Activated T-helper 2 cell treated with anti-CD3 and anti-CD28 coated beads, Interferon-gamma antibody, Interleukin-2, Interleukin-4, amounts not matched to agents 10 μg/mL and 5 μg/mL and 100 μg/mL, durations not matched to agents 14 hours and 24 hours and 36 hours (primary cell): ENCODE measurements at places on chromosomes 12 and 14. TPM values are rescaled to one million over a fixed set of nuclear protein-coding genes. Genes with fewer than 3 reads are reported as not detected.

Gene NOXRED1
- total RNA-seq, result 0.23 and 0.25 TPM in 2 replicates

- peak; percentile 19 for DNase-seq
These were observed 8.1 kb upstream of the PPP1R1A start for GRCh38 chr12:54596526-54596946.

- no peak for DNase-seq
These were observed 318.1 kb downstream of the SSPN start for GRCh38 chr12:26513363-26514043.

Gene TC2N
- 16.1 and 19.9 TPM in 2 replicates for total RNA-seq

Gene SRGAP1
- total RNA-seq, result 0.07 TPM in 2 replicates

- DNase-seq, result no peak
These were observed 14.7 kb downstream of the GALNT9 start for GRCh38 chr12:132314516-132315233.

Gene RIMBP2
- total RNA-seq, result not detected in 2 replicates

DNA sequence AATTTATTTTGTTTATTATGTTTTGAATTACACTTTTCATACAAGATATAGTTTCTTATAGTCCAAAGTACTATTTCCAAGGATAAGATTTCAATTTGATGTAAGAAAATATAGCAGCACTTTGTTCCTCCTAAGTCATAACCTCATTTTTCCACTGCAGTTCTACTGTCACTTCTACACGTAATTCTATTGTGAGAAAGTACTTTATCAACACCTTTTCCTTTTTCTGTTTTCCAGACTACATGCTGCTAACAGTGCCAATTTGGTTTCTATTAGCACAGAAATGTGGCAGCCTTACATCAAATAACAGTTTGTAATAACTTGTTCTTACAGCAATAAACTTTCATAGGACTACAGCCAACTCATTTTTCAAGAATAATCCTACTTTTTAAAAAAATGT lies 45.0 kb downstream of the RPS6KA5 start:
- no peak for DNase-seq

DNA sequence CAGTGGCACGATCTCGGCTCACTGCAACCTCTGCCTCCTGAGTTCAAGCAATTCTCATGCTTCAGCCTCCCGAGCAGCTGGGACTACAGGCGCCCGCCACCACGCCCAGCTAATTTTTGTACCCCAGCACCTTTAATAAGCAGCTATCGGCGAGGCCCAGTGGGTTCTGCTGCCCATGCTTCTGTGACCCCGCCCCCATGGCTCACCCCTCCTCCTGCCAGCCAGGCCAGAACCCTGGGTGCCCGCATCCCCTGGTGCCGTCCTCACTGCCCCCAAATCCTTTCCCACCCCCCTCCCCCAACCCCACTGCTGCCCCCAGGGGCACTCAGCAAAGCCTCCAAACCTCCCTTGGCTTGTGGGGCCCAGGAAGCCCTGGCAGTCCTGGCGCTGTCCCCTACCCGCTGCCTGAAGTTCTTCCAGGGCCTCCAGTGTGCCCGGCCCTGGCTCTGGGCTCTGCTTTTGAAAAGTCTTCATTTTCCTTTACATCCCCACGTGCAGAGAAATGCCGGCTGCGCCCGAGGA lies 14.5 kb downstream of the BAG5 start:
- no peak for DNase-seq

Gene SPSB2
- total RNA-seq, result 3.7 and 4.1 TPM in 2 replicates

DNA sequence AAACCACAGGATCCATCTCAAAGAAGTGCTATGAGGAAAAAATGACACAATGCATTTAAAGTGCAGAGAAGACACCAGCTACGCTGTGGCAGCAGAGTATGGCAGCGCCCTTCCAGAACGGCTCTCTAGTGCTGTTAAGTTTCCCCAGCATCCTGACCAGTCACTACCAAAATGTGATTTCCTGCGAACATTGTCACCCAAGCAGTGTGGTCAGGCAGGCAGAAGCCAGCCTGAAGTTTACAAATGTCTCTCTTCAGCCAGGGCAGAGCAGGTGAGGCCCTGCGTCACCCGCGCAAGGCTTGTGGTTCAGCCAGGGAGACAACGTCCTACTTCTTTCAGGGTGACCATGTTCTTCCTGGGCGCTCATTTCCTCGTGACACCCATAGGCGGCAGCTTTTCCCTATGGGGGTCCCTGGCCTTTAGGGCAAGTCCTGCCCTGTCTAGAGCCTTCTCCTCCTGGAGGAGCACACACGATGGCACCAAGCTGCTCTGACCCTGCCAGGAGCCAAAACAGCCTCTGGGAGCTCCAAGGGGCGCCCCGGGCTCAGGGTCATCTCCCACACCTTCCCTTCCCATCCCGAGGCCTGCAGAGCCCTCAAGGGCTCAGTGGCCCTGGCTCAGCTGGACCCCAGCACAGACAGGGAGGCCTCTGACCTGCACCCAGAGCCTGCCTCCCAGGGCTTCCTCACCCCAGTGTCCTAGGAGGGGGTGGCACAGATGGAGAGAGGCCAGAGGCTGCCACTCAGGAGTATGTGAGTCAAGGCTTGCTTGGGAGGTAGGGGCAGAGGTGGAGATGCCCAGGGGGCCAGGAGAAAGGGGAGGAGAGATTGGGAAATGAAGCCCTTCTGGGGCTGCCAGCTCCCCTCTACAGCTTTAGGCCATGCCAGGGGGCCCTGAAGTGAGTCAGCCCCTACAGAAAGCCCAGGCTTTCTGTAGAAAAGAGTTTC lies 41.9 kb downstream of the PSMA6 start:
- DNase-seq, result no peak

Gene RD3L
- total RNA-seq, result not detected in 2 replicates

Gene PPFIBP1
- 73.3 and 74.1 TPM in 2 replicates for total RNA-seq

GRCh38 chr14:89165189-89166181 lies 251.5 kb downstream of the FOXN3 start:
- no peak for DNase-seq

Gene MBIP
- 29.3 and 29.5 TPM in 2 replicates for total RNA-seq

- no peak for DNase-seq
These were observed 129.0 kb downstream of the RFLNA start for GRCh38 chr12:124423761-124424515.

GRCh38 chr12:69241438-69242092 lies 2.2 kb downstream of the CPSF6 start:
- DNase-seq, result no peak

DNA sequence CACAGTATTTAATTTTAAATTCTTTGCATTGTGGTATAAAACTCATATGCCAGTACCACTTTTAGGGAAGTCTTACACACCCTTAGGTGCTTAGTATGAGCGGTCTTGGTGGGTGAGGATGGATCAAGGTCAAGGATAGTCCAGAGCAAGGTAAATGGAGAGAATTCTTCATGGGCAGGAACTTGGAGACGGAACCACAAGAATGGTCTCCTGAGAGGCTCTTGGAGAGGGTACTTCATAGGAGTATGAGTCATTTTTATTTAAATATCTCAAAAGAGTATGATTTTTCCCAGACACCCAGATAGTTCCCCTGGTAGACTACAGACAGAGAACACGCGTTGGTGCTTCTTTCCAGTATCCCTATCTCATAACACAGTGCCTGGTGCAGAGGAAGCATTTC lies 21.9 kb downstream of the HSPB8 start:
- no peak for DNase-seq

Gene SERPINA6
- total RNA-seq, result not detected in 2 replicates

Gene TEX52
- total RNA-seq, result not detected in 2 replicates

DNA sequence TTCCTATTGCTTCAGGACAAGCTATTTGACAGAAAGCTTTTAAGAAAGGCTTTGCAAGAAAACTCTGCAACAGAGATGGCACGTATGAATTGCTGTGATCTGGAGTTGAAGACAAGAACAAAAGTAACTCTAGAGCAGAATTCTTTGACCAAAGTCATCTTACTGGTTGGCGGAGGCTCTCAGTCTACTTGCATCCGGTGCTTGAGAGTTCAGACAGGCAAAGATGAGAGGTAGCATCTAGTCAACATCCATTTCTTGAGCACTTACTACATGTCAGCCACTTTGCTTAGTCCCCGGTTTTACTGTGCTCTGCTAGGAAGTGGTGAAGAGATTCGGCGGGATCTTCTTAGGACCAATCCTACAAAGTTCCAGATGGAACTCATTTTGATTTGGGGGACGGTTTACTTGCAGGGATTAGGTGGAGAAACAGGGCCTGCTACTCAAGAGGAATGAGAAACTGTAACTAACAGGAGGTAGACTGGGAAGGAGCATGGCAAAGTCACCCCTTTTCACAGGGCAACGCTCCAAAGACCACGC lies 404 bp upstream of the CCDC91 start:
- DNase-seq, result no peak

DNA sequence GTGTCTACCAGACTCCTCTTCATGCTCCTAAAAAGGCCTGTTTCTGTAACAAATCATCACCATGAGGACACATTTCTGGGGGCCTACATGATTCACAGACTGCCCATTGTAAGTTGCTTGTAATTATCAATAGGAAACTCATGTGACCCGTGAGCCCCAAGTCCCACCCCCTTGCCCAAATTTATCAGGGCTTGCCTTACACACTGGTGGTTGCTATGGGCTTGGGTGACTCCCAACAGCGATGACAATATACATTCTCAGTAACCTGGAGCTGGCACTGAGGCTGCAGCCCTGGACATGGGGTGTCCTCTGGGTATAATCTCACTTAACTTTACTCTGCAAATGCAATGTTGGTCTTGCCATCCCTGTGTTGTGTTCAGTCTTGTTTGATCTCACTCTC lies 149.2 kb downstream of the NRXN3 start:
- no peak for DNase-seq

GRCh38 chr12:102521662-102522277 lies 41.4 kb upstream of the IGF1 start:
- no peak for DNase-seq

- DNase-seq, result no peak
These were observed 69.9 kb downstream of the SERPINA3 start for GRCh38 chr14:94682061-94682516.

Gene PTGER2
- 53.3 and 54.1 TPM in 2 replicates for total RNA-seq

DNA sequence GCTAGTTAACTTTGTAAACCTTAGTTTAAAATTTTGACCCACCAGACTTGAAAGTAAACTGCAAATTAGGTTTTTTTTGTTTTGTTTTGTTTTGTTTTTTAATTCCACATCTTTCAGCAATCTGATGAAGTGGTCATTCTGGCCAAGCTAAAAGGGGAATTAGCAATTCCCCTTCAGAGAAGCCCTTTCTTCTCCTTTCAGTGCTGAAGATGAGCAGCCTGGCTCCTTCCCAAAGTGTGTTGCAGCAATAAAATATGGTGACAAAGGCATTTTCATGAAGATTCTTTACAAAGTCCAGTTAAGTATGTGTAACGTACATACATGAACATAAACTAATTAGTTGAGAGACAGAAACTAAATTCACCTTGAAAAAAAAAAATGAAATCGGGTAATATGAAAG lies 380.1 kb downstream of the NOVA1 start:
- no peak for DNase-seq

DNA sequence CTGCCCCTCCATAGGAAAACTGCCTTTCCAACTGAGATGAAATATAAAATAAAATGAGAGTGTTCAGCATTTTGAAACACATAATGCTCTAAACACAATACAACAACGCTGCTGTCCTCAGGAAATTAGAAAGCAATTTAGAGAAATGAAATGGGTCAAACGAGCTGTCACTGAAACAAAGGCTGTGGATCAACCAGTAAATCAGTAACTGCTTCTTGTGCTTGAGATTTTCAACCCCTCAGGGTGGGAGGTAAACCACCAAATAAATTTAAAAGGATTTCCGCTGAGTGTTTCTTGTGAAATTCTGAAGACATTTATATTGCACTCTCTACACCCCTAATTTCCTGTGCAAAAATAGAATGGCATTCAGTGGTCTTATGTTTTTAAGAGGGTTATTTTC lies 657.1 kb upstream of the SEL1L start:
- DNase-seq, result no peak

GRCh38 chr14:59254911-59255545 lies 66.6 kb downstream of the DAAM1 start:
- DNase-seq, result no peak

- DNase-seq, result no peak
These were observed 8.2 kb downstream of the GOLT1B start for GRCh38 chr12:21509768-21510167.

GRCh38 chr14:64734990-64735389 lies 30.8 kb downstream of the PLEKHG3 start:
- DNase-seq, result no peak

Gene DPPA3
- not detected in 2 replicates for total RNA-seq

DNA sequence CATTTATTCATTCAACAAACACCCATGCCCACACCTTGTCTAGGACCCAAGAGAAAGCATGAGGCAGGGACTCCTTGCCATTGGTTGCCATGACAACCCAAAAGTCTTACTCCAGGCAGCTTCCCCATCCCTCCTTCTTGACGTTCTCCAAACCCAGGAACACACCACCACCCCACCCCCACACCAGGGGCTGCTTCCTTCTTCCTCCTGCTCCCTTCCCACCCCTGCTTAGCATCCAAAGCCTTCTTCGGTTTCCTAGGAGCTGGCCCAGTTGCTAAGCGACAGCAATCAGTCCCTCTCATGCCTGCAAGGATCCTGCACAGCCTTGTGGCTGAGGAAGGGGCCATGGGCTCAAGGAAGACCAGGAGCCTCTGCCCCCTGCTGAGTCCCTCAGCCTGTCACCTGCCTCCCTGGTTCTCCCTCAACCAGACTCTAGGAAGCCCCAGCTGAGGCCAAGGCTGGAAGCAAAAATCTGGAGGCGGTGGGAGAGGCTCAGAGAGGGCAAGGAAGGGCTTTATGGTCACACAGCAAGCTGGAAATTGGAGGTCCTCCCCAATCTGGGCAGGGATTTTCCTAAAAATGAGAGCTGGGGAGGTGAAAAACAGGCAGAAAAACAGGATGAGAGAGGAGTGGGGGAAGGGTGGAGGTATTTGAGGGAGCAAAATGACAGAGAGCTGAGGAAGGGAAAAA lies 15.4 kb downstream of the RASAL1 start:
- DNase-seq, result no peak

Gene ISM2
- 0.11 TPM in 1 of 2 replicates, not detected in the other for total RNA-seq

Gene PTPRO
- 0.41 TPM in 1 of 2 replicates, not detected in the other for total RNA-seq

Gene KRT7
- 4.2 and 4.7 TPM in 2 replicates for total RNA-seq

GRCh38 chr14:30445852-30446251 lies 113.1 kb upstream of the G2E3 start:
- no peak for DNase-seq

Gene HECTD1
- 109 and 114 TPM in 2 replicates for total RNA-seq

DNA sequence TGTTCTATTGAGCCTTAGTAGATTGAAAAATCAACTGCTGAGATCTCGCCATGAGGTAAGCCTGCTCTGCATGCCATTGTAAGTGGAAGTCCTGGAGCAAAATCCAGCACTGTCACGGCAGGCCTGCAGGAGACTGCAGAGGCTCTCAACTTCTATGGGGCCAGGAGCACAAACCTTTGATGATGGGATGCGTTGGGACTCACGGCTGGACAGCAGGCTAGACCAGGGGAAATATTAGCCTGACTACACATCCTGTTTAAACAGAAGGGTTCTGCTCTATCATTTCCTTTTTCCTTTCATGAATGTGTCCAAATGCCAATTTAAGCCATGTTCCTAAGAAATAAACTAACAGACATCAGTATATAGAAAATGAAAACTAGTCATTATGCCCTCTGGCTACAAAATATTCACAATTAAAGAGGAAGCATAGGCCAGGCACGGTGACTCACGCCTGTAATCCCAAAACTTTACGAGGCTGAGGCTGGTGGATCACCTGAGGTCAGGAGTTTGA lies 33.9 kb upstream of the RASSF8 start:
- no peak for DNase-seq

Gene CLEC1B
- total RNA-seq, result not detected in 2 replicates
